ENCODE measurements at places on chromosomes 11 and 22.
A peak's percentile ranks its signal among the peaks of the same experiment; 100 is the strongest.

GRCh38 chr11:119030329-119031047 lies at the start of gene SLC37A4:
Gene SLC37A4 (minus strand): TSS chr11:119030877.
- DNase-seq = peak; percentile 99

DNA sequence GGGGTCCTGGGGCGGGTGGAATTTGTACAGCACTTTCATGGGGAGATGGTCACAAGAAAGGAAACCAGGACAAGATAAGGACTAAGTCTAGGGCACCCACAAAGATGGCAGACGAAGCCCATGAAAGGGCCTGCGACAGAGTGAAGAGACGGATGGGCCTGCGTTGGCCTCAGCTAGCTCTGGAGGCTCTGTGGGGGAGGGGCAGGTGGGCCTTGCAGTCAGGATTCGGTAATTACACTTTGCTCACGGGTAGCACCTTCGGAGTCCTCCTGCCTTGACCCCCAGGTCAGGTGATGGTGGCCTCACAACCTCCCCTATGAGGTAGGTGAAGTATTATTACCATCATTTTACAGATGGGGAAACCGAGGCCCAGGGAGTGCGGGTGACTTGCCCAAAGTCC lies 7.1 kb downstream of the LRRC10B start:
- DNase-seq = no peak

DNA sequence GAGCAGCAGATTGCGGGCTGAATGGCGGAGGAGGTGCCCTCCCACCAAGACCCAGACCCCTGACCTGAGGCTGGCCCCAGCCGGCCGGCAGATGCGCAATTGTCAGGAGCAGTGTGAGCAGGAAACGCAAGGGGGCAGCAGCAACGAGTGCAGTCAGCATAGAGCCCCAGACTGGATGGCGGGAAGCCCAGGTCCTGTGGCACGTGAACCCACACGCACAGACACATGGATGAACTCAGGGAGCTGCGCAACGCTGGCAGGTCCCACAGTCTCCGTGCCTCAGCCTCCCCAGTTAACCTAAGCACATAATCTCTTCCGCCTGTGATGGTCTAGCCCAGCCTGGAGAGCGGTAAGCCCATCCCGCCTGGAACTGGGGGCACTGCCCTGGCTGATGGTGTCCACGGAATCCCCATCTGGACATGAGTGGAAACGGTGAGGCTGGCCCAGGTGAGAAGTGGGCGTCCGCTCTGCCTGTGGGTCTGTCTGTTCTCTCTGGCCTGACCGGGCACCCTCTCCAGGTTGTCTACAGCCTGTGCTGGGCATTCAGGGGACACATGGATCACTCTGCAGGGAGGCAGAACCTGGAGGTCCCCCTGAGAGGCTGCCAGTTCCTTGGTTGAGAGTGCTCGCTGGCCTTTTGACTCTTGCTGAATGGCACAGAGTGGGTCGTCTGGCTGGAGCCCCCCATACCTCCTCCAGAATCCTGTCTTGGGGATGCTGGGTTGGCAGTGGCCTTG lies 626 bp upstream of the TBX10 start:
- peak; percentile 78 for DNase-seq

DNA sequence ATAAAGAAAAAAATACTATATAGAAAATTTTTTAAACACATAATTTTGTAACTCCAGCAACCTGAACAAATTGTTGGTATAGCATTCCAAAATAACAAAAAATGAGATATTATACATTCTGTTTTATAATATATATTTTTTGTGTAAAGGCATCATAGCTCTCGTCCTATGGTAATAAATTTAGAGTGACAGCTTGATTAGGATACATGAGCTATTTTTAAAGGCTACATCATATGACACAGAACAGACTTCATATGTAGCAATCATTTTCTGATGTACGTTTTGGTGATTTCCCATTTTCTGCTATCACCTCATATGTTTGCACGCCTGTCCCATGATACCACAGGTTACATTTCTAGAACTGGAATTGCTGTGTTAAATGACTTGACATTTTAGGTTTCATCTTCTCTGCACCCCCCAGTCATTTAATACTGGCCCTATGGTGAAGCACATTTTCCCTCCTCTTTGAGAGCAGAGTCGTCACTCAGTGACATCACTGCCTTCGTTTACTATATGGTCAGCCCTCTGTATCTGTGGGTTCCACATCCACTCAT lies 19.5 kb downstream of the PC start:
- no peak for DNase-seq

- no peak for DNase-seq
Measured at GRCh38 chr22:49617866-49618676, 209.6 kb downstream of the BRD1 start.

GRCh38 chr11:77151804-77152509 lies 23.9 kb downstream of the MYO7A start:
- peak; percentile 85 for DNase-seq

- DNase-seq = no peak
Measured at GRCh38 chr11:110453684-110454354, 24.1 kb downstream of the FDX1 start.

DNA sequence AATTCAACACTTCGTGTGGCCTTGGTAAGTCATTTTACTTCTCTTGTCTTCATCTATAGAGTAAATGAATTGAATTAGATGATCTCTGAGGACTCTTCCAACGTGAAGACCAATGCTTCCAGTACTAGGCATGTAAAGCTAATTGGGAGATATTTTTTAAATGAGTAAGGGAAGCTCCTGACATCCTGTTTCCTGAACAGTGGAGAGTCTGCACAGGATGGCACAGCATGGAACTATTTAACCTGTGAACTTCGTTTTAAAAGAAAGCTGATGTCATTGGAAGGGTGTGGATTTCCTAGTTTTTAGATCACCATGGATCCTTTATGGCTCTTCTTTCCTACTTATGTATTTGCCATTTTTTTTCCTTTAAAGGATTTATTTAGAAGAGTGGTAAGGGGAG lies 48.4 kb upstream of the HSD17B12 start:
- DNase-seq = no peak

DNA sequence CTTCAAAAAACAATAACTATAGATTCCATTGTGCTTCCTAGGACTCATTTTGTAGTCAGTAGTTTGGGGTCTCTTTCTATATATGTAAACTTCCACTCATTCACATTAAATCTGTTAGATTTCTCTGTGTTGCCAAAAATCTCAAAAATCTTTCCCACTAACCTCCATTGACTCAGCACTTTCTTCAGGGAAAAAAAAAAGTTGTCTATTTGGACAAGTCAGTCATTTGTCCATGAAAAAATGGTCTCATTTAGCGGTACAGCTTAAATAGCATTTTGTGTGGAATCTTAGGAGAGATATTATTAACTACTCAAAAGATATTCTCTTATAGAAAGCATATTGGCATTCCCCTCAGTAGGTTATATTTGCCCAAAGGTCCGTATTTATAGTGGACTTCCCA lies 81.9 kb downstream of the PPP2R1B start:
- no peak for DNase-seq

GRCh38 chr11:134385774-134386565 lies 26.1 kb downstream of the B3GAT1 start:
- DNase-seq = no peak

GRCh38 chr11:21707116-21707739 lies 485.7 kb upstream of the ANO5 start:
- DNase-seq = no peak

DNA sequence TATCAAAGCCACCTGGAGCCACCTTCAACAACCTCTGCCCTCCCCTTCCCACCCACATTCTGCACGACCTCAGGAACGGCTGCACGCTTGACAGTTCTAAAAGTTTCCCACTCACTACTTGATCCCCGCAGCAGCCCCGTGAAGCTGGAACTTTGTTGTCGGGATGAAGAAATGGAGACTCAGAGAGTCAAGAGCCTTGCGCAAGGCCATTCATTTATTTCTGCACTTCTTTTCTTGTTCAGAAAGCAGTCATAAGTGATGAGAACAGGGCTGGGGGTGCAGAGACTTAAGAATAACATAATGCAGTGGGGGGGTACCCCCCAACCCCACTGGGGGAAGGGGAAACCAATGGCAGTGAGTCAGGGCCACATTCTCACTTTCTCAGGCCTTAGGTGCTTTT lies 2.2 kb upstream of the ZFTA start:
- no peak for DNase-seq

- no peak for DNase-seq
Measured at GRCh38 chr22:23237201-23237798, 57.0 kb downstream of the BCR start.

GRCh38 chr11:129766898-129767604 lies 48.6 kb upstream of the TMEM45B start:
- peak; percentile 50 for DNase-seq

- DNase-seq = no peak
Measured at GRCh38 chr11:64522843-64523380, 68.1 kb upstream of the SLC22A12 start.

DNA sequence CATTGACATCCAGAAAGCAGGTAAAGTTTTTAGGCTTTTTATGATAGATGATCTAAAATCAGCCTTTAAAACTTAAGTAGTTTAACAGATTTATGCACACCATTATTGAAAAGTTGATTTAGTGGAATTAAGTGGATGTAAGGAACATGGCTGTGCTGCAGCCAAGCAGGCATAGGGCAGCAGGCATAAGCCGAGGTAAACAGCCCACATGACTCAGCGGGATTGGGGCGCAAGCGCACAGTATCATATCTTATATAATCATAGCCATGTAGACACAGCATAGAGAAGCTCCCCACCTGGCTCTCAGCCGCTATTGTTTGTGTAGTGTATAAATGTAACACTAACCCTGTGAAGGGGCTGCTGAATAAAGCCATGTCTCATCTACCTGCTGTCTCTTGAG lies 157.5 kb downstream of the WNT11 start:
- peak; percentile 34 for DNase-seq

DNA sequence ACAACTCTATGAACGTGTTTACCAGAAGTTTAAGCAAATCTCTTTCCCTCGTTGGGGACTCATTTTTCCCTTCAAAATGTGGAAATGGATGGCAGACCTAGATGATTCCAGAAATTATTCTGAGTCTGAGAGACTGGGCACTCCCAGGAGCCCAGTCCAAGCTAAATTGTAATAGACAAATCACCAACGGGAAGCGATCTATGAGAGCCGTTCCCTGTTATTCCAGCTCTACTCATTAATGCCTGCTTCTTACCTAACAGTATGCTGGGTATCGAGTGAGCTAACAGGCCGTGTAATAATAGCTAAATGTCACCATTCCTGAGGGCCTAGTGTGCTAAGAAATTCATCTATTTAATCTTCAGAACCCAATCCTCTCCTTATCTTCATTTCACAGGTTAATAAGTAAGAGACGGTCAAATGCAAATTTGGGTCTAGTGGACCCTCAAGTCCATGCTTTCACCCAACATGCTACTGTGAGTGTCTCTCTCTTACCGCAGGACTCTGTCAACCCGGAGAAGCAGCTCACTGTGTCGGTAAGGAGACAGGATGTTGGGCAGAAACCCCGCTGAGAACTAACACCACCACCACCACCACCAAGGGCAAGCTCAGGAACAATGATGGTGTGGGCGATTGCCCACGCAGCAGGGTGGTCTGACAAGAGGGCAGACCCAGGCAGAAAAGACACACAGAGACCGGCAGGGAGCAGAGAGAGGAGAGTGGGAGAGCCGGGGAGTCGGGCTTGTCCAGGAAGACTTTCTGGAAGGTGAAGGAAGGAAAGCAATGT lies 57.1 kb upstream of the TIMP3 start:
- DNase-seq = no peak

- DNase-seq = no peak
Measured at GRCh38 chr22:20604776-20605221, 97.4 kb downstream of the MED15 start.

DNA sequence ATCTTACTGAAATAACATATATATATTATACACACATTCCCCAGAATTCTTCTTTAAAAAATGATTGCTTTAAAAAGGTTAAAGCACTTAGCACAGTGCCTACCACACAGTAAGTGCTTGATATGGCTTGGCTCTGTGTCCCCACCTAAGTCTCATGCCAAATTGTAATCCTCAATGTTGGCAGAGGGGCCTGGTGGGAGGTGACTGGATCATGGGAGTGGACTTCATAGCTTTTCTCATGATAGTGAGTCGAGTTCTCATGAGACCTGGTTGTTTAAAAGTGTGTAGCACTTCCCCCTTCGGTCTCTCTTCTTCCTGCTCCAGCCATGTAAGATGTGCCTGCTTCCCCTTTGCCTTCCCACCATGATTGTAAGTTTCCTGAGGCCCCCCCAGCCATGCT lies 6.2 kb downstream of the CRYAB start:
- DNase-seq = no peak

DNA sequence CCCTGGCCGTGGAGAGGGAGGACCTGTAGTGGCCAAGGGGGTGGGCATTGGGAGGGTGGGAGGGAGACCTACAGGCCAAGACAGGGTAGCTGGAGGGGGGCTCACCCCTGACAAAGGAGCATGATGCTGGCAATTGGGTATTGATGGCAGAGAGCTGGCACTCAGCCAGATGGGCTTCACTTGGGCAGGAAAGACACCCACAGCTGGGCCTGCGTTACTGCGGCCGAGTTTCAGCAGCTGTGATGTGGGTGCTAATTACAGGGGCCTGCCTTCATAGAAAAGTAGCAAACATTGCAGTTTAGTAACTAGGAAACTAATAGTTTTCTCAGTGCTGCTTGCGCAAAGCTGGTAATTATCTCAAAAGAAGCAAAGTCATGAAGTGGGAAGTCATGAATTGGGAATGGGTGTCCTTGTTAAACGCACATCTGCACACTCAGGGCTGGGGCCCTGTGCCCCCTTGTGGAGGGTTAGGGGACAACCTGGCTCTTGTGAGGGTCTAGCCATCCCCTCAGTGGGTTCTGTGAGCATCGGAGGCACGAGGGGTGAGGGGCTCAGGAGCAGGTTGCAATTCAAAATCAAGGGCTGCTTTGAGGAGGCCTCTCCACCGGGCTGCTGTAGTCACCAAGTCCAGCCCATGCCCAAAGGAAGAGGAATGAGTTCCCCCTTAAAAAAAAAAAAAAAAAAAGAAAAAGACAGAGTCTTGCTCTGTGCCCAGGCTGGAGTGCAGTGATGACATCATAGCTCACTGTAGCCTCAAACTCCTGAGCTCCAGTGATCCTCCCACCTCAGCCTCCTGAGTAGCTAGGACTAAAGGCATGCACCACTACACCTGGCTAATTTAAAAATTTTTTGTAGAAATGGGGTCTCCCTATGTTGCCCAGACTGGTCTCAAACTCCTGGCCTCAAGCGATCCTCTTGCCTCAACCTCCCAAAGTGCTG lies 24.4 kb upstream of the TXNRD2 start:
- DNase-seq = no peak

DNA sequence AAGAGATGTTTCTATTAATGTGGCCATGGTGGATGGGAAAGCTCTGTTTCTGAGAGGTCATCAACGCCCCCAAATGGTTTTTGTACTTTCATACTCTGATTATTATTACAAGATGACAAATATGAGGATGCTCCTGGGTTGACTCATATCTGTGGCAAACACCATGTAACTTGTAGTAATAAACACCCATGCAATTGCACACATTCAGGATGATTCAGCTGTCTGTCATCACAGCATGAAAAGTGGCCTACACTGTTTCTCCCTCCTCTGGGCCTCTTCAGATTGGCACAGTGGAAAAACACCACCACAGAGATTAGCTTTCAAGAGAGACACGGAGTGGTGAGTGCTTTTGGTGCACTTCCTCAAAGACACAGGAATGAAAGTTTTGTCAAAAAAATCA lies 85.4 kb downstream of the MTNR1B start:
- DNase-seq = peak; percentile 57
